Karpas-422 (cell line): ENCODE measurements at places on chromosomes 7 and 10. TPM values are rescaled to one million over a fixed set of nuclear protein-coding genes. Genes with fewer than 3 reads are reported as not detected.

Gene NKX1-2
- total RNA-seq, result not detected in 2 replicates

Gene CLRN3
- not detected in 2 replicates for total RNA-seq

Gene SLC26A4
- 0.04 and 0.19 TPM in 2 replicates for total RNA-seq

Gene ELOVL3
- not detected in 2 replicates for total RNA-seq

GRCh38 chr10:29643771-29644501, 9.2 kb upstream of the SVIL start:
- no peaks in the 10 kb centered on the region for H3K36me3 ChIP-seq
- no peak for DNase-seq
- H3K4me1 ChIP-seq, result peaks cover 20% of the 10 kb centered on the region
- H3K4me3 ChIP-seq, result no peak overlapping the region
- no peak overlapping the region for H3K27ac ChIP-seq

DNA sequence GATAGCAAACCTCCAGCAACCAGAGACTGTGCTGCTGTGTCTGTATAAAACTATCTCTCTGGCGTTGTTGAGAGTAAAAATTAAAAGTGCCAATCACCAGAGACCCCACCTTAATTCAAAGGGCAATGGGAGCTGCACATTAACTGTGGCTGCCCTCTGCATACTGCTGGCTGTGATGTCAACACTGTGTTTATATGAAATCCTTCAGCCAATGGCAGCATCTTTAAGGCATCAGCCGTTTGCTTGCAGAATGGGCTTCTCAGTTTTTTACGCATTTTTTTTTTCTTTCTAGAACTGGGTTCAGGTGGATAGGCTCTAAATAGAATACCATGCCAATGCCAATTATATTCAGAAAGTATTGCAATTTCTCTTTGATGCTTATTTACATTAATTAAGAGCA, 47.7 kb downstream of the CHN2 start:
- no peaks in the 10 kb centered on the region for H3K27me3 ChIP-seq
- no peaks in the 10 kb centered on the region; the same call in 1 of the 2 replicates for H3K36me3 ChIP-seq
- no peak for DNase-seq
- H3K4me1 ChIP-seq, result peaks cover 51% of the 10 kb centered on the region
- H3K4me3 ChIP-seq, result no peak overlapping the region
- peak overlapping the region; percentile 43 for H3K27ac ChIP-seq

- no peak overlapping the region for H3K27ac ChIP-seq
- H3K36me3 ChIP-seq, result no peaks in the 10 kb centered on the region
- no peaks in the 10 kb centered on the region for H3K27me3 ChIP-seq
- no peak overlapping the region for H3K4me3 ChIP-seq
- DNase-seq, result no peak
Observed at GRCh38 chr7:64433590-64433989, 119.8 kb downstream of the ZNF736 start.

- no peak for DNase-seq
- H3K36me3 ChIP-seq, result no peaks in the 10 kb centered on the region
- H3K27ac ChIP-seq, result no peak overlapping the region
- peaks cover 1% of the 10 kb centered on the region; the same call in 1 of the 2 replicates for H3K4me1 ChIP-seq
- H3K4me3 ChIP-seq, result no peak overlapping the region
Observed at GRCh38 chr7:29864656-29865055, 58.3 kb downstream of the WIPF3 start.
